Suprapubic skin (tissue), 4 donors: ENCODE measurements at places on chromosomes 4 and X.

GRCh38 chrX:9393571-9393970 lies 71.3 kb upstream of the TBL1X start:
- no peak for DNase-seq

DNA sequence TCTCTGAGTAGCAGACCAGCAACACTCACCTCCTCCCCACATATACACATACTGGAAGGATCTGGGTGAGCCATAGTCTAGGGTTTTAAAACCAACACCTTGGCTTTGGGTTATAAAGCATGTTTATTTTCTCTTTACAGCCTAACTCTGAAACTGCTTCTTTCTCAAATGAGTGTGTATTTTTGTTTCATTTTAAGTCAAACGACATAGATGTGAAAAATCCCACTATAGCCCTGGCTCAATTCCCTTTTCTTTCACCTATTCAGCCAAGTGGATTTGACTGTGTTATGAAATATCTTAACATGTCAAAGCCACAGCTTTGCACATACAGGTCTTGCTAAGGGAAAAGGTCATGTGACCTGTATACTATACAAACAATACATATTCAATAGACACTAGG lies 13.8 kb downstream of the NEXMIF start:
- DNase-seq: no peak

GRCh38 chr4:84796394-84796793 lies 170.1 kb downstream of the WDFY3 start:
- no peak for DNase-seq

DNA sequence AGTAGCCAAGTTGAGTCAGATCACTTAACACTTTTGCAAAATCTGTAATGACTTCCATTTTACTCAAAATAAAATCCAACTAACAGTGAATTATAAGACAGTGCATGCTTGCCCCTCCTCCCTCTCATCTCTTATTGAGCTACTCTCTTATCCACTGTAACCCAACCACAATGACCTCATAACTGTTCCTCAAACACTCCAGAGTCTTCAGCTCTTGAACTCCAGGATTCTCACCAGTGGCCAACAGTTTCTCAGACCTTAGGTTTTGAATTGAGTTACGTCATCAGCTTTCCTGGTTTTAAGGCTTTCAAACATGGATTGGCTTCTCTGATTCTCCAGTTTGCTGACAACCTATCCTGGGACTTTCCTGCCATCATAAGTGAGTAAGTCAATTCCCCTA lies 938.3 kb downstream of the RAB28 start:
- no peak for DNase-seq

DNA sequence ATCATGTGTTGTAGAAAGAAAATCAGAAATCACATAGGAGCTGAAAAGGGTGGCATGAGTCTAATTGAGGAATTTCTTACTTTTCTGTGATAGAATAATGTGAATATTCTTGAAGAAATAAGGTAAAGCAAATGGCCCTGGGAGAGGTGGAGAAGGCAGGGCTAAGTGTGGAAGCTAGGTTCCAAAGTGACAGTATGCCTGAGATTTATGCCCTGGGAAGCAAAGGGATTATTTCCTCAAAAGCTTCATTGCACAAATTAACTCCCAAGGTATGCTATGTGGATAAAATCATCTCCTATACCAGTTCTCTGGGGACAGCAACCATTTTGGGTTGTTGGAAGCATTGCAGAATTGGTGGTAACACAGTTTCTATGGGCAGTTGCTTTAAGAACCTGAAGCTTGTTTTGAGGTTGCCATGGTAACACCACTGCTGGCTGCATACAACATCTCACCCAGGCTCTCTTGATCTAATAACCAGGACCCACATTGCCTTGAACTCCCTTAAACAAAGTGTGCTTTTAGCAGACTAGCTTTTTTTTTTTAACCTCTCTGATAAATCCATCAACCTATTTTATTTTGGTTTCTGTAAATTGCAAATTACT lies 21.0 kb downstream of the MAOA start:
- no peak for DNase-seq

- no peak for DNase-seq
Observed at GRCh38 chr4:9762823-9763475, 18.5 kb upstream of the DRD5 start.

GRCh38 chrX:74449322-74449936 lies 28.1 kb downstream of the SLC16A2 start:
- DNase-seq: no peak

DNA sequence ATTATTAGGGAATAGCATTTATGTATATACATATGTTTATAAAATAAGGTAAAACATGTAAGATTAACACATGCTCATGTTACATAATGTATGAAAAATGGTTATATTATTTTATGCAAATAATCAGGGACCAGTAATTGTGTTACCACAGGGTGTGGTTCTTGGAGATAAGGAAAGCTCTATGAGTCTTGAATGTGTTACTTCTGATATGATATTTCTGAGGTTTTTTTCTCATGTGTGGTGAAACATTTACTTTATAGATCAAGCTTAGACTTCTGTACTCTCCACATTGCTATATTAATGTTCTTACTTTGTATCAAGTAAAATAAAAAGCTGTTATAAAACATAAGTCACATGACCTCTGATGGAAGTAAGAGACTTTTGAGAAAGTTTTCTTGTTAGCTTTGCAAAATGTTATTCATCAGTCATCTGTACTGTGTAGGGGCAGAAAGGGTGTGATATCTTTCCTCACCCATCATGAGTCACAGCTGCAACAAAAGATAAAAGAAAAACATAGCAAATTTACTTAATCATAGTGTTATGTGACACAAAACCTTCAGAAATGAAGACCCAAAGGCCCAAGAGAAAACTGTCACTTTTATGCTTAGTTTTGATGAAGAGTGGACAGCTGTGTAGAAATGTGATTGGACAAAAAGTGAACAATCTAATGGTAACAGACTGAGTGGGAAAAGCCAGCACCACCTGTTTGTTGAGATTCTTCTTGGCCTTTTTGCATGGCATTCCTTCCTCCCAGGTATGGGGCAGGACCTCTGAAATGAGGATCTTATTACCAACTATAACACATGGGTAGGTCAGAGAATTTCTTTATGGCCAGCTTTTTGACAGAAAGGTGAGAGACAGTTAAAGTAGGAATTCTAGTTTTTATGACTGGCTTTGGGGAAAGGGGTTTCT lies 632.3 kb downstream of the PDHA2 start:
- DNase-seq: no peak

- DNase-seq: no peak
Observed at GRCh38 chrX:82087699-82088098, 885.8 kb downstream of the SH3BGRL start.

DNA sequence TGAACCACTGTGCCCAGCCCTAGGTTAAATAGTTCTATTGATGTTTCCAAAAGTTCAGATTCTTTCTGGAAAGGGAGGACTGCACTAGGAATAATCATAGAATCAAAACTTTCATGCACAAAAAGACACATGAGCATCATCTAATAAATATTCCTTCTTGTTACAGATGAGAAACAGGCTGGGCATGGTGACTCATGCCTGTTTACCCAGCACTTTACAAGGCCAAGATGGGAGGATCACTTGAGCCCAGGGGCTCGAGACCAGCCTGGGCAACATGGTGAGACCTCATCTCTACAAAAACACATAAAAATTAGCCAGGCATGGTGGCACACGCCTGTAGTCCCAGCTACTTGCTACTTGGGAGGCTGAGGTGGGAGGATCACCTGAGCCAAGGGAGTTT lies 27.7 kb downstream of the LARP7 start:
- DNase-seq: no peak
